Stimulated activated CD8-positive, alpha-beta memory T cell treated with anti-CD3 and anti-CD28 coated beads, Interleukin-2, amount 100 ng/mL, for 48 hours (primary cell): ENCODE measurements at places on chromosomes 11 and 22.

DNA sequence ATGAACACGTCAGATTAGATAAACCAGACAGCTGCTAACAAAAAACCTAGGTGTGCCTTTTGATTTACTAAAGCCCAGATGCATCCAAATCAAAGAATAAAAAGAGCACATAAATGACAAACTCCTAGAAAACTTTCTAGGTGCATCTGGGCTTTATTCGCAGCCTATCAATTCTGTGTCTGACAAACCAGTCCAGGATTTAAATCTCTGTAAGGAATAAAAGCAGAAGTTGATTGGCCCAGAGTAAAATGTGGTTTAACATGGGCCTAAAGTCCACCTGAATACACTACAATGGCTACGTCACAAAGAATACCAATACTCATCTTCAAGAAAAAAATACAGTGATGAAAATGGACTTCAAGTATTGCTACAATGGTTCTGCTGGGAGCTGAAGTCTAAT is 66.8 kb downstream of the SOX6 start:
- DNase-seq: no peak

GRCh38 chr11:8768625-8769333 is 86.2 kb downstream of the RPL27A start:
- DNase-seq: no peak

DNA sequence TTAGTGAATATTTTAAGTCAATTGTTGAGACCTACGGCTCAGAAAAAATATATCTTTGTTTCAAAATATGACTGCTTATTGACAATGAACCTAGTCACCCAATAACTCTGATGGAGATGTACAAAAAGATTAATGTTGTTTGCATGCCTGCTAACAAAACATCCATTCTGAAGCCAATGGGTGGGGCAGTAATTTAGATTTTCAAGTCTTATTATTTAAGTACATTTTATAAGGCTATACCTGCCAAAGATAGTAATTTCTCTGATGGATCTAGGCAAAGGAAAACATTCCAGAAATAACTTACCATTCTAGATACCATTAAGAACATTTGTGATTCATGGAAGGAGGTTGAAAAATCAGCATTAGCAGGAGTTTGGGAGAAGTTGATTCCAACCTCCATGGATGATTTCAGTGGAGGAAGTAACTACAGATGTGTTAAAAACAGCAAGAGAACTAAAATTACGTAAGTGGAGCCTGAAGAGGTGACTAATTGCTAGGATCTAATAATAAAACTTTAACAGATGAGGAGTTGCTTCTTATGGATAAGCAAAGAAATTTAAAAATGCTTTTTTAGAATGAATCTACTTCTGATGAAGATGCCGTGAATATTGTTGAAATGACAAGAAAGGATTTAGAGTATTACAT is 26.4 kb upstream of the OR8D2 start:
- DNase-seq: no peak

- DNase-seq: no peak
These were observed 37.6 kb upstream of the DKK3 start for GRCh38 chr11:12045914-12046635.

- no peak for DNase-seq
These were observed 100.2 kb downstream of the SYN3 start for GRCh38 chr22:32958001-32958400.

DNA sequence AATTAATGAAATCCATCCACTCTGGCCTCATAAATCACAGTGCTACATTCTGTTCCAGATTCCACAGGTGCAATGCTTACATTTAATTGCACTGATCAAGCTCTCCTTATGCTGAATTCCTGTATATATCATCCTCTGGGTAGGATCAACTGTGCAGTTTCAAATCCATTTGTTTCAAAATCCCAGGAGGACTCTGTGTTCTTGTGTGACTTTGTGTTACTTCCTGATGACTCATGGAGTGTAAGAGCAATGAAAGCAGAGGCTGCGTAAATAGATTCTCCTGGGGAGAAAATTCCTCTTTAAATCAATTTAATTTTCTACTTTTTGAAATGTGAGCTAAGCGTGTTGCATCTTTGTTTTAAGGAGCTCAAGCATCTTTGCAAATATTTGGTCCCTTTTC is 752.7 kb downstream of the METTL15 start:
- no peak for DNase-seq

DNA sequence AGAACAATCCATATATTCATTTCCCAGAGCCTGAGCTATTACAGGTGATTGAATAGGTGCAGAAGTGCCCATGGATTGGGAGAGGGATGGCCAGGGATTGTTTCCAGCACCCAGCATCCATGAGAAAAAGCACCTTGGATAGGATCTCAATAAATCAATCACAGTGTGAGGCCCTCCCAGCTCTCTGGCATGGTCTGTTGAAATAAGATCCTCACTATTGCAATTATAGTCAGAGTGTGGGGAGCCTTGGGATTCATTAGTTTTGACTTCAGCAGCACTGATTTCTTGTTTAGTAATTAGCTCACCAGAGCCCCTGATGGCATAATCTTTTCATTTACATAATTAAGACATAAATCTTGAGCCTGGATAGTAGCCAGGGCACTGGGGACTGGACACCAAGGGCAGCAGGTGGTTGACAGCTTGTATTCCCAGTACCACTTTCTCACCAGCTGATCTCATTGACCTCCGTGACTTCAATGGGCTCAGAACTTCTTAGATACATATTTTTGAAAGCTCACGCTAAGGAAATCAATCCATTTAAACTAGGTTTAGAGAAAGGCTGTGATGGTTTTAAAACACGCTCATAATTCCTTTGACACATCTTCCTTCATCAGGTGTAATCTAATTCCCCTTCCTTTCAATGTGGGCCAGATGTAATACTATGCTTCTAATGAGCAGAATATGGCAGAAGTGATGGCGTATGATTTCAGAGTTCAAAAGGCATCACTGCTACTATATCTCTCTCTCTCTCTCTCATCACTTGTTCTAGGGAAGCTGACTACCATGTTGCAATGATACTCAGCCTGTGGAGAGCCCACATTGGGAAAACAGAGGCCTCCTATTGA is 22.1 kb upstream of the DRD2 start:
- DNase-seq: no peak

DNA sequence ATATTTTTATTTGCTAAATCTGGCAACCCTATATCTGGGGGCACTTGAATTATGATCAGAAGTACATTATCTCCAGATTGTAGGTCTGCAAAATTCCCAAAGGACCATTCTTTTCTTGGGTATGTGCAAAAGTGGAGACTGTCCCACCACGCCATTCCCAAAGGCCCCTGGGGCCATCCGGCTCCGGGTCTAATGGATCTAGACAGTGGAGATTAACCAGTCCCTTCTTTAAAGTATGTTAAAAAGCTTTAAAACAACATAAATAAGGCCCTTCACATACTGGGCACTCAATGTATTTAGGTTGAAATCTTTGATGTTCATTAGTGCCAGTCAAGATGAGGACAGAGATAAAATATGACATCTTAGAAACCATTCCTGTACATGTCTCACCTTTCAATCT is 124.1 kb downstream of the MAML2 start:
- DNase-seq: no peak

DNA sequence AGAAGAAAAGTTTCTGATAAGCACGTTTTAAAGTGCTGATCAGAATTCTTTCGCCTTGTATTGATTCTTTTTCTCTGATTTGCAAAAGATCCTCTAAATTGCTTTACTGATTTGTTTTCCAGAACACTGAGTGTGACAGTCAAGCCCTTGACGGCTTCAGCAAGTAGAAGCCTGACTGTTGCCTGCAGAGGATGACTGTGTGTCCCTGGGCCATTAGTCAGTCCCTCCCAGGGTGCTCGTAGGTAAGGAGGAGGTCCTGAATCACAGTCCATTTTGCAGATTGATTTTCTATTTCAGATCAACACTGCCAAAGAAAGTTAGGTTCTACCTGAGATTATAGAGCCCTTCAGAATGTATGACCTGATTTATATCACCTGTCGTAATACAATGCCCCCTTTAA is 38.6 kb upstream of the POGLUT3 start:
- DNase-seq: no peak

- DNase-seq: no peak
These were observed 22.9 kb downstream of the MORC2 start for GRCh38 chr22:30945653-30946052.

DNA sequence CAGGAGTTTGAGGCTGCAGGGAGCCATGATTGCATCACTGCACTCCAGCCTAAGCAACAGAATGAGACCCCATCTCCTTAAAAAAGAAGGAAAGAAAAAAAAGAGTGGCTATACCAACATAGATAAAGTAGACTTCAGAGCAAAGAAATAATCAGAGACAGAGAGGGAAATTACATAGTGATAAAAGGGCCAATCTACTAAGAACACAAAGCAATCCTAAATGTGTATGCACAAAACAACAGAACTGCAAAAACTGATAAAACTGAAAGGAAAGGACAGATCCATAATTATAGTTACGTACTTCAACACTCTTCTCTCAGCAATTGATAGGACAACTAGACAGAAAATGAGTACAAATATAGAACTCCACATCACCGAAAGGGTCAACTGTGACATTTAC is 17.8 kb upstream of the OR2AT4 start:
- DNase-seq: no peak

GRCh38 chr11:121300313-121300971 is 7.9 kb downstream of the SC5D start:
- no peak for DNase-seq

- DNase-seq: no peak
These were observed 177.4 kb downstream of the BUD13 start for GRCh38 chr11:116595305-116595880.

- DNase-seq: no peak
These were observed 311.0 kb downstream of the BUD13 start for GRCh38 chr11:116461789-116462188.

DNA sequence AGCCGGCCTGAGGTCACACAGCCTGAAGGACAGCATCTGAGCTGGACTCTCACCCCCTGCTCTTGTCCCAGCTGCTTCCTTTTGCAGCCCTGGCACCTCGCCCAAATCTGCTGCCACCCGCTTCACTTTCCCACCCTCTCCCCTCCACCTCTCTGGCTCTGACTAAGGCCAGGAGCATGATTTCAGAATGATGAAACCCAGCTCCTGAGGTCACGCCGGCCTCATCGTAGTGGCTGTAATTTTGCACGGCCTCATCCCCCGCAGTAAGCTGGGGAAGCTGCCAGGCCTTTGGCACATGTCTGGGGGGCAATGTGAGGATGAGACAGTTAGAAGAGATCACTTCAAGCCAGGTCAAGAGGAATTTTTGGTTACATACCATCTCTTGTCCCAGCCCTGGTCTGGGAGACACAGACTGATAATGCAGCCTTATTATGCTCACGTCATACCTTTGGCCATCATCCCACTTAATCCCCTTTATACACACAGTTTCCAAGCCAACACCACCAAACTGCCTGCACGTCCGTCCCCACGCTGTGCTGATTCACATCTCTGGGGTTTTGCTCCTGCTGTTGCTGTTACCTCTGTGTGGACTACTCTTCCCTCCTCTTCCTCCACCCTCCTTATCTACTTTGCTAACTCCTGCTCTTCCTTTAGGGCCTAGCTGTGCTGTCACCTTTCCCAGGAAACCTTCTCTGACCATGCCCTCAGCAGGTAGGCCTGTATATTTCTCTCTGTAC is 58.1 kb downstream of the CHRDL2 start:
- DNase-seq: no peak

- DNase-seq: no peak
These were observed 114.3 kb downstream of the PHF21B start for GRCh38 chr22:44895296-44896055.

GRCh38 chr11:9738116-9738515 is 74.2 kb downstream of the SWAP70 start:
- DNase-seq: no peak

GRCh38 chr11:86672007-86672621 is at the start of gene ME3:
Gene ME3, minus strand, starts transcription at chr11:86672616.
- no peak for DNase-seq

DNA sequence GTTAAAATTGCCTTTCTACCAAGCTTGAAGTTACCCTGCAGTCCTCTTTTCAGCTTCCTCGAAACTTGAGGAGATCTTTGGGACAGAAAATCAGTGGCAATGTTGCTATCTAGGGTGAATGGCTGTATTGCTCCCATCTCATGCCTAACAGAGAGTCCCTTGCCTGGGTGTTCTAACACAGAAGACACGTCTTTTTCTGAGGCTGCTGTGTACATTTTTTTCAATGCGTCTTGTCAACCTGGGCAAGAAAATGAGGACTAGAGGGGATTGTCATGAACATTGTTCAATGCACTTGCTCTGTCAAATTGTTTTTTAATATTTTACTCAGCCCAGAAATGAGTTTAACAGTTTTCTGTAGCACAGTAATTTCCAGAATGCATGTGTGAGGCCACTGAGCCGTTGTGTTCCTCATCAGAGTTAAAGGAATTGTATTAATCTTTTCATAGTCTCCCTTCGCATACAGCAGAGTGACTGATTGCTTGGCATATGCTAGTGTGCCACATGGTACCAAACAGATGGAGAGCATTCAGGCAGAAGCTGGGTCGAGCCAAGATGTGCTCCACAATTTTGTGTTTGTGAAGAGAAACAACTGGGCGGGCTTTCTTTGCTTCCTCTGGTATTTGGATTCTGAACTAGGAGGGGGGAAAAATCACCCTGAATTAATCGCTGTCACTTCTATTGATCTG is 86.0 kb downstream of the CASP12 start:
- DNase-seq: no peak

- DNase-seq: no peak
These were observed 17.1 kb upstream of the B3GAT1 start for GRCh38 chr11:134429106-134429505.

GRCh38 chr11:12863605-12864121 is 145.5 kb upstream of the RASSF10 start:
- DNase-seq: no peak

GRCh38 chr11:2380807-2381350 is 3.8 kb downstream of the CD81 start:
- no peak for DNase-seq

GRCh38 chr11:65573391-65574079 is 1.2 kb downstream of the FAM89B start:
- no peak for DNase-seq

GRCh38 chr22:32950366-32950765 is 107.8 kb downstream of the SYN3 start:
- DNase-seq: no peak

DNA sequence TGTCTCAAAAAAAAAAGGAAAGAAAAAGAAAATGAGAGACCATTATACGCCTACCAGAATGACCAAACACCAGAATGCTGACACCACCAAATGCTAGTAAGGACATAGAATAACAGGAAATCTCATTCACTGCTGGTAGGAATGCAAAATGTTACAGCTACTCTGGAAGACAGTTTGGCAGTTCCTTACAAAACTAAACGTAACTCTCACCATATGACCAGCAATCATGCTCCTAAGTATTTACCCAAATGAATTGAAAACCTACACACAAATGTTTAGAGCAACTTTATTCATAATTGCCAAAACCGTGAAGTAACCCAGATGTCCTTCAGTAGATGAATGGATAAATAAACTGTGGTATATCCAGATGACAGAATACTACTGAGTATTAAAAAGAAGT is 7.2 kb downstream of the CHKA start:
- no peak for DNase-seq

GRCh38 chr11:39174965-39175364 is 2284.5 kb downstream of the LRRC4C start:
- no peak for DNase-seq
